ENCODE measurements at places on chromosomes 13 and 19.

GRCh38 chr13:26619358-26619757, 61.9 kb downstream of the WASF3 start:
- DNase-seq: no peak

DNA sequence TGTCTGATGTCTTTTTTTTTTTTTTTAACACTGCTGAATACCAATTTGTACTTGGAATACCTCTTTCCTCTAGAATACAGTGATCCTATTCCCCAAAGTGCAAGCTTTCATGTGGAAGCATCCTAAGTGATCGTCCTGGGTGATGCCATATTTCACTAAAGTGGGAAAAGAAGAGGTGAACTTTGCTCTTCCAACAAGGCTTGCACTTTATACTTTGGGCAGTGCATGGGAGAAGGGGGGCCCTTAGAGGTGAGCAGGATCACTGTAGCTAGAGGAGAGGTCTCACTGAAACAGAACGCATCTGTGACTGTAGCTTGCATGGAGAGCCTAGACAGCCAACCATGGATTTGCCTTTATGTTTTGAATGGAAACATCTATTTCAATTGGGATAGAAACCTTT, 173.8 kb downstream of the STK24 start:
- DNase-seq: no peak

DNA sequence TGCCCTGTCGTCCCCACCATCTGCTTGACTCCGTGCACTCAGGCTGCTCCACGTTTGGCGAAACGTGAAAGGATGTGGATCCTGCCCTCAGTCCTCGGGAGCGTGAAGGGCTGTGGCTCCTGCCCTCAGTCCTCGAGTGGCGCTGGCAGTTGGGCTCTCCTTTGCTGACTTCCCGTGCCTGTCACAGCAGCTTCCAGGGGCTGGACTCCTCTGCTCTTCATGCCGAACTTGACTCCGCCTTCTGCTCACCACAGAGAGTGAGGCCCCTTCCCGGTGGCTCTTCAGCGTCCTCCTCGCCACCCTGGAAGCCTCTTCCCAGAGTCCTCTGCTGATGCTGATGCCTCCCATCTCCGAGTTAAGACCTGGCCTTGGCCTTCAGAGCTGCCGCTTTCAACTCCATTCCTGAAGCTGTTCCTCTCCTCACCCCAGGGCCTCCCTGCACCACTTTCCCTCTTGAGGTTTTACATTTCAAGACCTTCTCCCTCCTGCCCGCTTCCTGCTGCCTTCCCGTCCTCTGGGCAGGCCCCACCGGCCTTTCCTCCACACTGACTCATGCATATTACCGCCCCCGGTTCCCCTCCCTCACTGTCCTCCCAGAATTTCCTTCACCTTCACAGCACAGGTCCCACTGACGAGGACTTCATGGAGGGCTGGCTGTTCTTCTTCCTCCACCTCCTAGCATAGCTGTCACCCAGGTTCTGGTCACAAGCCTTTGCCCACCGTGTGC, 111.7 kb downstream of the SHISA2 start:
- no peak for DNase-seq

DNA sequence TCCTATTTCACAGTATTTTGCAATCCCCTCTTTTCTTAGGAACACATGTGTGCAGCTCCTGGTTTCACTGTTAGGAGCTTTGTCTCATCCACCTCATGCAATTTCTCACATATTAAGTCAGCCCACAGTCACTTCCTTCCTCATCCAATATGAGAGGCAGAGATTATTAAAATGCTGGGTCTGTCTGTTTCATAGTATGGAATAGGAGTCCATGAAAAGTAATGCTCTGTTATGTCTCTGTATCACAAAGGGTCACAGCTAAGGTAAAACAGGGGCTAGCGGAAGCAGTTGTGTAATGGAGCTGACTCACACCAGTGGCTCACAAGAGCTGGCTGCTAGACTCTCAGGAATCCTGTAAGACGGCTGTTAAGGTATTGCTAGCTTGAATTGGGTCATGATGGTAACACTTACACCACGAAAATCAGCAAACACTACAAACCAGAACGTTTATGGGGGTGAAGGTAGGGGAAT, 216.5 kb downstream of the EFNB2 start:
- no peak for DNase-seq

DNA sequence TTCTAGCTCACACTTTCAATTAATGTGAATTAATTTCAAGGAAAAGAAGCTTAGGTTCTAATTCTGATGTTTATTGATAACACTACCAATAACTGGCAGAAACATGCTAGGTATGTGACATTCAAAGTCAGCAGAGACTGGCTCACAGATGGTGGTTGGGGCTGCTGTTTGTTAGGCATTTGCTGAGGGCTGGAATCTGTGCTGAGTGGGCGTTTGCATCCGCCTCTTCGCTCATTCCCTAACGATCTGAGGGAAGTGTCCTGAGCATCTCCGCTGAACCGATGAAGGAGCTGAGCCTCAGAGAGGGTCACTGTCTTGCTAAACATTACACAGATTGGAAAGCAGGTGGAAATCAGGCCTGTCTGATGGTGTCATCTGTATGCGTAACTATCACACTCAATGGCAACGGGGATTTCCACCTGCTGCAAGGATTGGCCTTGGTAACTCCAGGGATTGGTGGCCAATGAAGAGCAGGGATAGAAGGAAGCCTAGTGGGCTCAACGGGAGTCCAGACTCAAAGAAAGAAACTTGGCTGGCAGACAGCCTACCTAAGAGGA, 338.9 kb downstream of the TEX29 start:
- no peak for DNase-seq

DNA sequence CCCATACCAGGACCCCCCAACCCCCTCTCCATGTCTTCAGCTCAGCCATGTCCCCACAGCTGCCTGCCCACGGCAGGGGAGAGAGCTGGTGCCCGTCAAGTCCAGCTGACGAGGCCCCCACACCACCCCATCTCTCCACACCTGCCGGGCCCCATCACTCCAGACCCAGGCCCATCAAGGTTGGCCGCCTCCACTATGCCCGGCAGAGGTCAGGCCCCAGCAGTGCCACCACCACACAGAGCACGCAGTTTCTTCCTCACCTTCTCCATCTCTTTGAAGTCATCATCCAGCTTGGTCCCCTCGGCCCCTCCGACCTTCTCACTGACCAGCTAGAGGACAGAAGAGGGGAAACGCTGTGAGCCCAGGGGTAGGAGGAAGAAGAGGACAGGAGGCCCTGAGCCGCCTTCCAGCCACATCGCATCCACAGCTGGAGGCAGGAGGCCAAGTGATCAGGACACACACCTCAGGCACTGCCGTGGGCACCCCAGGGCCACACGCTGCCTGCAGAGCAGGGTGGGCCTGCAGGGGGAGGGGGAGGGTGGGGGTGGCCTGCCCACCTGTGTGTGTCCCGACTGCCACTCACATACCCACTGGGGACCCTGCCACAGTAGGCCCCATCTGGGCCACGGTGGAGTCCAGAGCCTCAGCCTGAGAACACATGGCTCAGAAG, 23.4 kb downstream of the MPND start:
- no peak for DNase-seq

GRCh38 chr19:18737337-18737953, 53.7 kb downstream of the COMP start:
- DNase-seq: no peak

- no peak for DNase-seq
These were observed 84.6 kb upstream of the PCDH17 start for GRCh38 chr13:57546942-57547341.

DNA sequence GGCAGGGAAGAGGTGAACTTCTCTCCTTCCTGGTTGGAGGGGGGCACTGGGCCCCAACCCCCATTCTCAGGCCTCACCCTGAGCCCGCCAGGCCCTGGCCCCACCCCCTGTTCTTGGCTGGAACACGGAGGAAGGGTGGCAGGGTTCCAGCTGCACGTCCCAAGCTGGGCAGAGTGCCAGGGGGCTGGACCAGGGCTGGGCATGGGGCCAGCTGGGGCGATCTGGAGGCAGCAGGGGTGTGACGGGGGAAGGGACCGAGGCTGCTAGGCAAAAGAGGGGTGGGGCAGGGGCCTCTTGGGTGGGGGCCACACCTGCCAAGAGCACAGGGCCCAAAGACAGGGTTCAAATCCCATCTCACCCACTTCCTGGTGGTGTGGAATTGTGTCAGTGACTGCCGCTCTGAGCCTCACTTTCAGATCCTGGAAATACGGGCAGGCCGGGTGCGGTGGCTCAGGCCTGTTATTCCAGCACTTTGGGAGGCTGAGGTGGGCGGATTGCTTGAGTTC, 2.2 kb downstream of the HIF3A start:
- DNase-seq: no peak

DNA sequence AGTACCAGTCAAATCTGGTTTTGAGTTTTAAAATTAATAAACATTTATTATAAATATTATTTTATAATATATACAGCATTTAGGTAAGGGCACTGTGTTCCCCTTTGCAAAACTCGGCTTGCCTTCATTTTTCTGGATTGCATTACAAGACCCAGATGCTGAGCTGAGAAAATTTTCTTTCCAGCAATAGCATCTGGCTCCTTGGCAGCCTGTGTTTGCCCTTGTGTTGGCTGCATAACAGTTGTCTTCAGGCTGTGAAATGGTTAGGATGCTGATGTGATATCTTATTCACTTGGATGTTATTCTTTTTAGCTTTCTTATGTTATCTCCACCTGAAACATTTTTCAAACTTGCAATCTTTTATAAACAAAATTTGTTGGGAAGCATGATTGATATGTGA, 784.4 kb downstream of the DACH1 start:
- no peak for DNase-seq

GRCh38 chr19:38265213-38265861, 964 bp downstream of the SPINT2 start:
- no peak for DNase-seq

DNA sequence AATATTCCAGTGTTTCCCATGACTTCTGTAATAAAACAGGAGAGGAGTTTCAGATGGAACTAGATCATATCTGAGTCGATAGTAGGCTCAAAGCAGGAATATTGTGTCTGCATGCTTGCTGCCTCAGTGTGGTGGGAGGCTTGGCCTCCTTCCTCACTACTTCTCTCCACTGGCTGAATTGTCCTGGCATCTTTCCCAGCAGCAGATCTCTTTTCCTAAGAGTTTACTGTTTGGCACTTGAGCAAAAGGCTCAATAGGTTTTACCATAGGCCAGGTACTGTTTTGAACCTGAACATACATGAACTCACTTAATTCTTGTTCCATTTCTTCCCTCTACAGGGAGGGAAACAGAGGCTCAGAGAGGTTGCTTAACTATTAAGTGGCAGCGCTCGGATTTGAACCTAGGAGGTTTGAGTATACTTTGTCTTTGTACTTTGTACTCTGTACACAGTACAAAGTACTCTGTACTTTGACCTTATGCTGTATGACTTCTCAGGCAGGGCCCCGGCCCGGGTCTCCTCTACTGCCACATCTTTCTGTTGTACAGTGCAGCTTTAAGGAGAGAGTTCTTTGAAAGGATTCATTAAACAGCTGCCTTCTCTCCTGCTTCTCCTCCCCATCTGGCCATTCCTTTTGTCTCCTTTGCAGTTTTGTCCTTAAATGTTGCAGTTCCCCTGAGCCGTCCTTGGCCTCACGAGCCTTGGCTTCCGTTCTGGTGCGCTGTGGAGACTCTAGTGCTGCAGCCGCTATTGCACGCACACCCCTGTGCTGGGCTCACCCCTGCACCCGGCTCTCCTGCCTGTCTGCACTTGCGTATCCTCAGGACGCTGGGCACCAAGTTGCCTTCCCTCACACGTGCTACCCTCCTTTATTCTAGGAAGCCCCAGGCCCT, 8.1 kb downstream of the B3GLCT start:
- DNase-seq: no peak

GRCh38 chr13:22937241-22937640, 243.5 kb upstream of the SGCG start:
- no peak for DNase-seq

GRCh38 chr13:95003019-95003813, 290.9 kb upstream of the SOX21 start:
- DNase-seq: no peak

GRCh38 chr19:33809960-33810359, 13.3 kb downstream of the KCTD15 start:
- DNase-seq: no peak

DNA sequence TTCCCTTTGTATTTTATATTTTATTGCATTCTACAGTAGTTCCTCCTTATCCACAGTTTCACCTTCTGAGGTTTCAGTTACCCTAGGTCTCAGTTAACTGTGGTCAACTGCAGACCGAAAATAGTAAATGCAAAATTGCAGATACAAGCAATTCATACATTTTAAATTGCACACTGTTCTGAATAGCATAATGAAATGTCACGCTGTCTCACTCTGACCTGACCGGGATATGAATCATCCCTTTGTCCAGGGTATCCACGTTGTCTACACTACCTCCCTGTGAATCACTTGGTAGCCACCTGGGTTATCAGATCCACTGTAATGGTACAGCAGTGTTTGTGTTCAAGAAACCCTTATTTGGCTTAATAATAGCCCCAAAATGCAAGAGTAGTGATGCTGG, 325.0 kb downstream of the DNAJC15 start:
- DNase-seq: no peak

DNA sequence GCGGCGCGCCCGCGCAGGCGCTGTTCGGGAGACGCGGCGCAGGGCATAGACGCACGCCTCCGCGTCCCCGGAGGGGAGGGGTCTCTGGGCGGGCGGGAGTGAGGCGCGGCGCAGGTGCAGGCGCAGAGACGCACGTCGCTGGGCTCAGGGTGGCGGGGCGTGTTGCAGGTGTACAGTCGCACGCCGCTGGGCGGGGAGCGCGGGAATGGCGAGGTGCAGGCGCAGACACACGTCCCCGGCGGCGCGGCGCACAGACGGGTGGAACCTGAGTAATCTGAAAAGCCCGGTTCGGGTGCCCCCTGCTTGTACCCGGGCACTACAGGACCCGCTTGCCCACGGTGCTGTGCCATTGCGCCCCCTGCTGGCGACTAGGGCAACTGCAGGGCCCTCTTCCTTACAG, 44.7 kb downstream of the PLPP2 start:
- DNase-seq: no peak

- DNase-seq: no peak
These were observed 76.6 kb upstream of the KLF12 start for GRCh38 chr13:74210693-74211393.

GRCh38 chr13:60690604-60691003, 293.6 kb downstream of the TDRD3 start:
- DNase-seq: no peak

DNA sequence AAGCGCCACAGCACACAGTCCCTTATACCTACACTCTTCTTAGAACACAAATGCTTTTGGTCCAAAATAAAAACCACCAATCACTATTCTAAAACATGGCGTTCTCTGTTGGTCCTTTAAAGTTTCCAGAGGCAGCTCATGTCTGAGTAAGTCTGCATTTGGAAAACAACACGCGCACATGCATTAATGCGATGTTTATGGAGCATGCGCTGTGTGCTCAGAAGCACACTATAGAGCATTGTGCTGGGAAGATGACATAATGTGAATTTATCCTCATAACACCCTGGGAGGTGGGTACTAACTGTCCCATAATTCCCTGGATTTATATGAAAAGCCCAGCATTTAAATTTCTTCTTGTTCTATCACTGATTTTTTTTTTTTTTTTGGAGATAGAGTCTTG, 10.7 kb downstream of the ZNF682 start:
- DNase-seq: no peak
